Activated T-helper 2 cell treated with anti-CD3 and anti-CD28 coated beads, Interferon-gamma antibody, Interleukin-2, Interleukin-4, amounts not matched to agents 10 μg/mL and 5 μg/mL and 100 μg/mL, durations not matched to agents 14 hours and 24 hours and 36 hours (primary cell): ENCODE measurements at places on chromosomes 3 and 15. TPM values are rescaled to one million over a fixed set of nuclear protein-coding genes. Genes with fewer than 3 reads are reported as not detected.

ARPC4 gene
- 253 and 268 TPM in 2 replicates for total RNA-seq

STRC gene
- 0.30 and 0.55 TPM in 2 replicates for total RNA-seq

ACTC1 gene
- not detected in 2 replicates for total RNA-seq

TNNC1 gene
- 0.34 and 0.46 TPM in 2 replicates for total RNA-seq

ILDR1 gene
- 0.21 and 0.28 TPM in 2 replicates for total RNA-seq

DNA sequence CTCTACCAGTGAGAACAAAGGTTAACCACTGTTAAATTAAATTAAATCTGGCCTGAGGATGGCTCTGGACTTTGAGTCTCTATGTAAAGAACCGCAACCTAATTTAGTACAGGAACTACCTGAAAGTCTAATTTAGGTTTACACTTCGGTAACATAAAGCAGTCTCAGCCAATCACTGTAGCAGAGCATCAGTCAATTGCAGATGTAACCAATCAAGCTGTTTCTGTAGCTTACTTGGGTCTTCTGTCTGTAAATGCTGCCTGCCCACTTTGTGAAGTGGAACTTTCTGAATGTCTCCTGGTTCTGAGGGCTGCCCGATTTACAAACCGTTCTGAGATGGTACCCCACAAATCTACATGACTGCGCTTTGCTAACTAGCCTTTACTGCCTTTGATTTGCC, 39.1 kb upstream of the RASGRP1 start:
- H3K4me3 ChIP-seq, result no peak overlapping the region
- H3K36me3 ChIP-seq, result no peaks in the 10 kb centered on the region
- H3K27me3 ChIP-seq, result no peaks in the 10 kb centered on the region
- H3K4me1 ChIP-seq, result peaks cover 29% of the 10 kb centered on the region
- DNase-seq, result no peak
- no peak overlapping the region for H3K27ac ChIP-seq

DNA sequence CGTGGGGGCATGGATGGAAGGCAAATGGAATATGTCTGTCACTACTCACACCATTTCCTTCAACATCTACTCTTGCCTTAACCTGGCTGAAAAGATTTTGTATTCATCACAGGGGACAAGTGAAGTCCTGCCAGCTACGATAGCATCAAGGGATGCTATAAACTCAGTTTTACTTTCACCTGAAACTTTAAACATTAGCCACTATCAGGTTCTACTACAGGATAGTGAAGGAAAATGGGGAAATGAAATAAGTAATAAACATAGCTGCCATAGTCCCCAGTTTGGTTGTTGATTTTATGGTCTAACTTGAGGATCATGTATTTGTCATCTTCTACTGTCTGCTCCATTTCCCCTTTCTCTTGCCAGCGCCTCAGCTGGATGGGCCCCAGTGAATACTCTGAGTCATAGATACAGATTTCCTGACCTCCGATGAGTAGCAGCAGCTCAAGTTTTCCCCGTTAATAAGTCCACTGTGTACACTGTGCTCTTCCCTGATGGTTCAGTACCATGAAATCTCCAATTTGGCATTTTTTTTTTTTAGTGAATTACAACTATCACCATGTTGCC, 338.2 kb upstream of the SLCO3A1 start:
- H3K36me3 ChIP-seq, result no peaks in the 10 kb centered on the region
- peaks cover 10% of the 10 kb centered on the region for H3K27me3 ChIP-seq
- DNase-seq, result no peak
- no peaks in the 10 kb centered on the region for H3K4me1 ChIP-seq
- no peak overlapping the region for H3K27ac ChIP-seq

DNA sequence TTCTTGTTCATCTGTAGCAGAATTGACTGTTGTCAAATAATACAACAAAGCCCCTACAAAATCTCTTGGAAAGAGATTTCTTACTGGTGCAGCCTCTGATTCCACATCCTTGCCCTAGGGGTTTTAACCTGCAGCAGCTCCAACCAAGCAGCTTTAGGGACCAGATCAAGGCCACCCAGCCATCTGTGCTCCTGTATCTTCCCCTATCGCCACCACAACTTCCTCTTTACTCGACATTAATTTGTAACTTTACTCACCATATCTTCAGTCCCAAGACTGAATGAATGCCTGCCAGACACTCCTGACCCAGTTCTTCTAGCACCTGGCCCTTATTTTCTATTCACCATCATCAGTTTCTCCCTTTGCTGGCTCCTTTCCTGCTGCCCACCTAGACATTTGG, 156.6 kb upstream of the IL12A start:
- DNase-seq, result no peak
- H3K27me3 ChIP-seq, result peaks cover 13% of the 10 kb centered on the region
- no peaks in the 10 kb centered on the region for H3K36me3 ChIP-seq
- H3K27ac ChIP-seq, result no peak overlapping the region
- no peaks in the 10 kb centered on the region for H3K4me1 ChIP-seq
- H3K4me3 ChIP-seq, result no peak overlapping the region

- H3K36me3 ChIP-seq, result no peaks in the 10 kb centered on the region
- no peak overlapping the region for H3K27ac ChIP-seq
- no peak for DNase-seq
- no peaks in the 10 kb centered on the region for H3K4me1 ChIP-seq
These were observed 220.5 kb downstream of the OPA1 start for GRCh38 chr3:193813501-193813830.

GRCh38 chr3:69861556-69861955, 122.3 kb downstream of the MITF start:
- no peak overlapping the region for H3K27ac ChIP-seq
- no peaks in the 10 kb centered on the region for H3K4me1 ChIP-seq
- no peak overlapping the region for H3K4me3 ChIP-seq
- no peak for DNase-seq

DNA sequence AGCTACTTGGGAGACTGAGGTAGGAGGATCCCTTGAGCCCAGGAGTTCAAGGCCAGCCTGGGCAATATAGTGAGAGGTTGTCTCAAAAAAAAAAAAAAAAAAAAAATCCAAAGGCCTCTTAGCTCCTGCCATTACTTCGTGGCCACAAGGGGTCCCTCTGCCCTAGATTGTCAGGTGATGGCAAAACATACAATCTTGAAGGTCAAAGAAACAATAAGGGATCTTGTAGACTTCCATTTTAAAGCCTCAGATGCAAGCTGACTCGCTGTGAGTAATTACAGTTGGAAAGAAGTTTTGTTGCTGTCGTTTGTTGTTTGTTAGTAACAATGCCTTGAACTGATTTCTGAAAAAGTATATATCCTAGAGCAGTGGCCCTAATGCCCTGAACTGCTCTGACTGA, 55.9 kb upstream of the PLCL2 start:
- H3K4me3 ChIP-seq, result no peak overlapping the region
- H3K27me3 ChIP-seq, result peaks cover 30% of the 10 kb centered on the region
- H3K4me1 ChIP-seq, result peaks cover 18% of the 10 kb centered on the region
- DNase-seq, result peak; percentile 28

- no peak for DNase-seq
- H3K4me1 ChIP-seq, result no peaks in the 10 kb centered on the region
- H3K4me3 ChIP-seq, result no peak overlapping the region
- H3K27me3 ChIP-seq, result peaks cover 5% of the 10 kb centered on the region
These were observed 1.4 kb upstream of the MAGEL2 start for GRCh38 chr15:23648920-23649515.

GRCh38 chr3:126117786-126118185, 33.9 kb upstream of the SLC41A3 start:
- no peak overlapping the region for H3K4me3 ChIP-seq
- DNase-seq, result no peak
- peaks cover 1% of the 10 kb centered on the region for H3K27me3 ChIP-seq
- no peaks in the 10 kb centered on the region for H3K4me1 ChIP-seq
- H3K27ac ChIP-seq, result no peak overlapping the region

- no peak overlapping the region for H3K27ac ChIP-seq
- peaks cover 71% of the 10 kb centered on the region for H3K36me3 ChIP-seq
- H3K4me3 ChIP-seq, result no peak overlapping the region
These were observed 18.0 kb downstream of the BTLA start for GRCh38 chr3:112481302-112481721.

DNA sequence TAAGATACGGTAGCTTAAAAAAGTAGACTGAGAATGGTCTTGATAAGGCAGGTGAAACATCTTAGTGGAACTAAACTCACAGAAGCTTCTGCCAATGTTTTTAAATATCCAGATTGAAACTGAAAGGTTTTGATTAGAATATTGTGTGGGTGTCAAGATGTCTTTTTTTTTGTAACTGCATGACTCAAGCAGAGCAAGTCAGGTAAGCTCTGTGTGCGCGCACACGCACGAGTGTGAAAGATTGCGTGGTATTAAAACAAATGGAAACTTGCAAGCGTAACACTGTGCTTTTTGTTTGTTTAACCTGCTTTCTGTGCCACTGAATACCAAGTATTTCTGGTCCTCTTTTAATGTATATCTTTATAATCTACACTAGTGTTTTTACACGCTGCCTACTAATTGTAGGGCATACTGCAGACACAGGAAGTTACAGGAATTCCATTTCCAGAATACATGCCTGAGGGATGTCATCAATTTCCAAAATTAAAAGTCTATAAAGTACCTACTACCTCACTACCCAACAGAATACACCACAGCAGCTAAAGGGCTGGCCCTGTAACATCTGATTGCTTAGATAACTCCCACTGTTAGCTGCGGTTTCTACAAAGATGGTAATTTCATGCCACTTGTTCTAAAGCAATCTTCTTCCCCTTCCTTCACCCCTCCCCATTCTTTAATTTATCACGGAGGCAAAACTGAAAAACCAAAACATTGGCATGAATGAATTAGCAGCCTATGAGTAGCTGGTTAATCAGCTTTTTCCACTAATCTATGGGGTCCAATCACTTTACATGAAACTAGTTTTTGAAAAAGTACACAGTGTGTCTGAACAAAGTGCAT, 472.8 kb downstream of the SHQ1 start:
- H3K4me1 ChIP-seq, result peaks cover 61% of the 10 kb centered on the region
- peaks cover 37% of the 10 kb centered on the region for H3K36me3 ChIP-seq
- H3K27me3 ChIP-seq, result no peaks in the 10 kb centered on the region
- peak overlapping the region; percentile 54 for H3K4me3 ChIP-seq
